Stimulated activated CD4-positive, alpha-beta T cell treated with anti-CD3 and anti-CD28 coated beads, Interleukin-12 subunit alpha, Interleukin-12 subunit beta, amount 100 ng/mL, for 4 hours (primary cell): ENCODE measurements at places on chromosomes 6 and 20.

DNA sequence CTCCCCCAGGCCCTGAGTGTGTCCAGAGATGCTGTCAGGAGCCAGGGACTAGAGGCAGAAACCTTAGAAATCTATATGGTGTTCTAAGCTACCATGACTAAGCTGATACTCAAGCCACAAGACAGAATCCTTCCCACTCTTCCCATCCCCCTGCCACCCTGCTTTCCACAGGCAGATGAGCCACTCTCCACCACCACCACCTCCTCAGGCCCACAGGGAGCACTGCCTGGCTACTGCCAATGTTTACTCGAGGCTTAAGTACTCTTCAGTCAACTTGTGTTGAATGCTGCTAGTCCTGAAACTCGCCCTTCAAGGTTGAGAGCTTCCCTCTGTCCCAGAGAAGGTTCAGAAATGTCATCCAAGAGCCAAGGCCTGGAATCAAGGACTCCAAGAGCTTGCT is 56.2 kb downstream of the CENPW start:
- no peak for DNase-seq

- DNase-seq: no peak
These were observed 199.3 kb downstream of the BACH2 start for GRCh38 chr6:90097356-90097755.

- DNase-seq: no peak
These were observed 80.5 kb downstream of the SMLR1 start for GRCh38 chr6:130907687-130908086.

DNA sequence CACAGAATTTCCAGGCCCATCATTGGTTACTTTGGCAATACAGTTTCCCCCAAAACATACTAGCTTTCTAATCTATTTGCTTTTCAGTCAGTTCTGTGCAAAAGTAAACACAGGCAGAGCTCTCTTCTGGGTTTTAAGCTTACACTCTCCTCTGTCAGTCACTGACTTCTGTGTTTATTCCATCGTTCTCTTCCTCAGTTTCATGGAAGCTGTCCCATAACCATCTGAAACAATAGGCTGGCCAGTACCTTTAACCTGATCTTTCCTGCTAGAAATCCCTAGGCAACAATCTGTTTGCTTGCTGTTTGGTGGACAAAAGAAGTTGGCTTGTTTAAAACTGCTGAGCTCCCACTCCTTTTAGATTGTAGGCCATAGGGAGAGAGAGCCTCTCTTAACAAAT is 431.5 kb downstream of the HACE1 start:
- DNase-seq: no peak

DNA sequence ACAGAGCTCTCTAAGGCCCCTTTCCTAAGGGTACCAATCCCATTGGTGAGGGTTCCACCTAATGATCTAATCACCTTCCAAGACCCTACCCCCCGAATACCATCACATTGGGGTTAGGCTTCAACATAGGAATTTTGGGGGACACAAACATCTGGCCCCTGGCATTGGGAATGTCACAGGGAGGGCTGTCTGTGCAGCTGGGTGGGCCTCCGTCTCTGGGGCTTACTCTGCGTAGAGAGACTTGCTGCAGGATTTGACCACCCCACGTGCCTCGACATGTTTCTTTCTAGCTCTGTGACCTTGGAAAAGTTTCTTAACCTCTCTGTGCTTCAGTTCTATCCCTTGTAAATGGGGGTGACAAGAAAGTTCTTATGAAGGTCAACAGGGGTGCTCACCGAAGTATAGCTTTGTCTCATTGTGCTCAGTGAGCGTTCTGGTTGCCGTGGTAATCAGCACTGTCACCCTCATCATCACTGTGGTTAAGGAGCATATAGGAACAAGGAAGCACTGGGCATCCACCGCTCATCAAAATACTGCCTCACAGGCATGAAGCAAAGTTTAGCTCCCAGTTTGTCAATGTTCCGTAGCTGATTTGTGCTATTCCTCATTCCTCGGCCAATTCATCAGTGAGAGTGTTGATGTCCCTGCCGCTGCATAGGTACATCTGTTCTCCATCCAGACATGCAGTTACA is 152.8 kb downstream of the SYCP2 start:
- DNase-seq: no peak

- no peak for DNase-seq
These were observed 12.2 kb downstream of the NCOA7 start for GRCh38 chr6:125802943-125803377.

GRCh38 chr20:39909447-39909846 is 779.6 kb downstream of the MAFB start:
- no peak for DNase-seq

DNA sequence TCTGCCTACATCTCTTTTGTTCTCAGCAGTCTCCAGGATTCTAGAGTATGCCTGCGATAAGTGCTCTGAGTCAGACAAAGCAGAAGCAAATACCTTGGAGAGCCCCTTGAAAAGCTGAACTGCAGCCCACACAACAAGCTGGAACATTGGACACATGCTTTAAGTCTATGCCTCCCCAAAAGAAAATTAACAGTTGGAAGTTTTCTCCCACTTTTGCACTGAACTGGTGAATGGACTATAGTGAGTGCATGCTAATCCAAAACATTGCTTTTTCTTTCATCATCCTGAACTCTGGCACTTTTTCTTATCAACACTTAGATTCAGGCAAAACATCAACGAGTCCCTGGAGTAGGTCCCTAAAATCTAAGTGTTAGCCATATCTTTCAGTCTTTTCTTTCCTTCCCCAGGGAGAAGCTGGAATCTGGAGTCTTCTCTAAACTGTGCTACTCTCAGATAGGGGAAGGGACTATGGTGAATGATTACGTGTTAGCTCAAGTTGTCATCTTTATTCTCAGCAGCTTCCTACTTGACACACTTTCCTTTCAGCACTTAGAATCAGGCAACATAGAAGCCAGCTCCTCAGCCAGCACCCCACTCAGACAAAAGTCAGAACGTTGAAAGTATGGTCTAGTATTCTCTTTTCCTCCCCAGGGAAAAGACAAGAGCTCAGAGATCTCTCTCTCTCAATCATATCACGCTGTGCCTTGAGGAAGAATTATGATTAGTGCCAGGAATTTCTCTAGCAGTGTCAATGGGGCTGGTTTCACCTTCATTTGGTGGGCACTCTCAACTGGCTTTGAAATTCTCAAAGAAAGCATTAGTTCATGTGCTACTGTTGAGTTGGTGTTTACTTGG is 811.0 kb upstream of the GJE1 start:
- DNase-seq: no peak

DNA sequence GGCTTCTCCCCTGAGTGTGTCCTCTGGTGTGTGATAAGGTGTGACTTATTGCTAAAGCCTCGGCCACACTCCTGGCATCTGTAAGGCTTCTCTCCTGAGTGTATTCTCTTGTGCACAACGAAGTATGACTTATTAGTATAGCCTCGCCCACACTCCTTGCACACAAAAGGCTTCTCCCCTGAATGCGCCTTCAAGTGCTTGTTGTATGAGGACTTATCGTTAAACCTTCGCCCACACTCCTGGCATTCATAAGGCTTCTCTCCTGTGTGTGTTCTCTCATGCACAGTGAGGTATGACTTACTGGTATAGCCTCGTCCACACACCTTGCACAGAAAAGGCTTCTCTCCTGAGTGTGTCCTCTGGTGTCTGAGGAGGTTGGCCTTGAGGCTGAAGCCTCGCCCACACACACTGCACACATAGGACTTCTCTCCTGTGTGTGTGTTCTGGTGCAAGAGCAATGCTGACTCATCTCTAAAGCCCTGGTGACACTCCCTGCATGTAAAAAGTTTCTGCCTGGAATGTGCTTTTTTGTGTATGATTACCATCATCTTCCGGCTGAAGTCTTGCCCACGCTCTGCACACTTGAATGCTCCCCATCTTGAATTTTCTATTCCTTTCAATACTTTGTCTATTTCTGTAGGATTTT is 20.4 kb downstream of the ZNF337 start:
- DNase-seq: no peak

DNA sequence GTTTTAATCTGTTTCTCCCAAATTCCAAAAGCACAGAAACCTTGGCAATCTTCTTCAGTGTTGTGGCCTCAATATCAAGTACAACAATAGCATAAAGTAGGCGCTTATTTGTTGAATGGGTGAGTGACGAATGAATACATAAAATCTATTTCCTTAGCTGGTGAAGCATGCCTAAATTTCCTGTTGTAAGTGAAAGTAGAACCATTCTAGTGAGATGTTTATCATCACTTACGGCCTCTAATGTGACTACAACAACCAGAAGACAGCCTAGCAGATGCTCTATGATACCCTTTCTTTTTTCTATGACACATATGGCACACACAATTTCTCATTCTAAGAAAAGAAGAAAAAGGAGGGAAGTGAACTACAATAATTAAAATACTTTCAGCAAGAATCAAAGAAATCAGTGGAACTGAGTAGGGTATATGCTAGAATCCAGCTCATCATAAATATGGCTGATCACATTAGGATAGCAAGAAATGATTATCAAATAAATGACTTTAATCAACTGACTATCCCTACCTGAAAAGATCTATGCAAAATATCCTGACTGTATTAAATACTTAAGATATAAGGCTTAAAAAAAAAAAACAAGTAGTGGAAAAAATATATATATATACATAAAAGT is 67.4 kb downstream of the BTBD9 start:
- DNase-seq: no peak

- no peak for DNase-seq
These were observed 174.9 kb downstream of the PLCB1 start for GRCh38 chr20:8306937-8307336.

GRCh38 chr6:8731874-8732273 is 296.5 kb upstream of the SLC35B3 start:
- DNase-seq: no peak

DNA sequence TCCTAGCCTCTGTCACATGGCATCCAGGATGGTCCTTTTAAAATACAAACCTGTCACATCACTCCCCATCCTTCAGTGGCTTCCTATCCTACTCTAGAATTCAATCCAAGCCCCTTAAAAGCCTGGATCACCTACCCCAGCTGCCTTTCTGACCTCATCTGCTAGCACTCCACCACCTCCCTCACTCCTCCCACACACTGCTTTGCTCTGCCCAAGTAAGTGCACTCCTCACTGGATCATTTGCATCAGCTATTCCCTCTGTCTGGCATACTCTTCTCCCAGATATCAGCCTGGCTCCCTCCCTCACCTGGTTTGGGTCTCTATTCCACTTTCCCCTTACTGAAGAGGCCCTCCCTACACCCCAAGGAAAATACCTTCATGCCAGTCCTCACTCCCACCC is 10.5 kb downstream of the C6orf136 start:
- no peak for DNase-seq

DNA sequence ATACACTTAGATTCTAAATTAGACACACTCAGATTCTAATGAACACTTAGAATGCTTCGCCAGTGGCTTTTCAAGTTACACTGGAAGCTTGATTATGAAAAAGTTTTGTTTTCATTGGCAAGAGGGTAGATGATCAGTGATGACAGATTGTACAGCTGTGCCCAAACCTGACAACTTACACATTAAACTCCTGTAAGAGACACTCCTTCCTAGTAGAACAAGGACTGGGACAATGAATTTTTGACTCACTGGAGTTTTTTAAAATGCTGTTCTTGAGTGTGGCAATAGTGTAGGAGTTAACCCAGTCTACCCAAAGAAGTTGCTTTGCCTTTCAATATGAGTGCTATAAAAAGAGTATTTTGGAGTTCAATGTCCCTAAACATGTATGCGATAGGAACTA is 140.8 kb downstream of the SLC16A10 start:
- no peak for DNase-seq

DNA sequence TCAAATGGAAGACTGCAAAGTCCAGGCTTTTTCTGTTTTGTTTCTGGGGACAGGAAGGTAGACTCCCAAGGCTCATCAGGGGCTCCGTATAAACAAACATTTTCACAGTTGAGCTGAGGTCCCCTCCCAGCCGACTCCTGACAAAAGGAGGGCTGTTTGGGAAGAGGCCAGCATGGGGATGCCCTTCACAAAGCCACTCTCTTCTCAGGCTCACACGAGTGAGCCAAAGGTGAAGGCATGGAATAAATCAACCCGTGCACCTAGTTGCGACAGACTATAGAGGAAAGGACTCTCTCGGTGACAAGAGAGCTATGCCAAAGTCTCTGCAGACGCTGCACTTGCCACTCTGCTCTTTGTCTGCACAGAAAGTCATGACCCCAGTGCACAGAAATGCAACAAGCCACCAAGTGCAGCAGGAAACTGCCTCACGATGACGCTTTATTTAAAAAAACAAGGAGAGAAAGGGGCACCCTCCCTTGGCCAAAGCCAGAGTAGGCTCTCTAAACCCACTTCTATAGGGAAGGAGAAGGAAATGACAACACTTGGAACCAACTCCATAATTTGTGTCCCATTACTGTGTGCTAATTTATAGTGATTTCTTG is 21.0 kb downstream of the JAG1 start:
- no peak for DNase-seq

DNA sequence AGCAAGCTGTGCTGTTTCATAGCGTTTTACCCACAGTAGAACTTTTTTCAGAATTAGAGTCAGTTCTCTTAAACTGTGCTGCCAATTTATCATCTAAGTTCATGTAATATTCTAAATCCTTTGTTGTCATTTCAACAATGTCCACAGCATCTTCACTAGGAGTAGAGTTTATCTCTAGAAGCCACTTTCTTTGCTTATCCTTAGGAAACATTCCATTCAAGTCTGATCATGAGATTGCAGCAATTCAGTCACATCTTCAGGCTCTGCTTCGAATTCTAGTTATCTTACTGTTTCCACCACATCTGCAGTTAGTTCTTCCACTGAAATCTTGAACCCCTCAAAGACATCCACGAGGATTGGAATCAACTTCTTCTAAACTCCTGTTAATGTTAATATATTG is 12.5 kb downstream of the CTNNBL1 start:
- no peak for DNase-seq

- no peak for DNase-seq
These were observed 8.9 kb downstream of the ARHGAP40 start for GRCh38 chr20:38610521-38610920.

GRCh38 chr6:151414641-151415260 is 23.4 kb upstream of the ZBTB2 start:
- DNase-seq: no peak

DNA sequence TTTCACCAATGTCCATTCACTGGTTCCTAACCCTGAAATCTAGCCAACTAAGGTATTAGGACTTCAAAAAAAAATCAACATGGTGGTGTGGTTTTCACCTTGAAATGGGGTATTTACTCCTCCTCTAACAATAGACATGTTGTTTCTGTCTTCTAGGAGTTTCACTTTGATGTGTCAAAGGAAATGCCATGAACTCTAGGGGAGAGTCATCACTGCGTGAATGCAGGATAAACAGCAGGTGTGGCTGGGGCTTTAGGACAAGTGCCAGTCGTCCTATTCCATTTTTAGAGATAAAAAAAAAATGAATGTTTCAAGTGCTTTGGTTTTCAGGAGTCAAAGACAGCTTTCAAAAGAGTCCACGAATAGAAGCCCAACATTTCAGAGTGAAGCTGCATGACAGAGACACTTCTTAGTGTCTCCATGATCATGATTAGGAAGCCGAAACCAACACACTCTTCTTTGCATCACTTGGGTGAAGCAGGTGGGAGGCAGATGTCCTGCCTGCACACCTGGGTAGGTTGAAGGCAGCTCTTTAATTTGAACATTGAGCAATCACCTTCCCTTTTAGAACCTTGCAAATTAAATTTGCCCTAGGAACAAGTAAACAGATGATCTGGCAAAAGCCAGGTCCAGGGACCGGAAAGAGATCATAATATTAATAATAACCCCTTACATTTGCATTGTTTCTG is 328.5 kb upstream of the PRDM1 start:
- DNase-seq: no peak

GRCh38 chr20:9342651-9343050 is 171.7 kb upstream of the LAMP5 start:
- DNase-seq: no peak

- no peak for DNase-seq
These were observed 333.0 kb downstream of the CD83 start for GRCh38 chr6:14450578-14450977.

- DNase-seq: no peak
These were observed 417.3 kb downstream of the LMBRD1 start for GRCh38 chr6:69379518-69379917.
